ENCODE measurements at places on chromosomes 12 and 14. TPM values are rescaled to one million over a fixed set of nuclear protein-coding genes. Genes with fewer than 3 reads are reported as not detected.
A peak's percentile ranks its signal among the peaks of the same experiment; 100 is the strongest.

RPGRIP1 gene
- total RNA-seq, result not detected

ZC2HC1C gene
- 2.4 TPM for total RNA-seq

SERPINA9 gene
- total RNA-seq, result not detected

ACAD10 gene
- total RNA-seq, result 12.6 TPM

RSRC2 gene
- total RNA-seq, result 62.0 TPM

MYF5 gene
- not detected for total RNA-seq

IFNG-AS1 gene
- not detected for total RNA-seq

C14orf180 gene
- not detected for total RNA-seq

DNA sequence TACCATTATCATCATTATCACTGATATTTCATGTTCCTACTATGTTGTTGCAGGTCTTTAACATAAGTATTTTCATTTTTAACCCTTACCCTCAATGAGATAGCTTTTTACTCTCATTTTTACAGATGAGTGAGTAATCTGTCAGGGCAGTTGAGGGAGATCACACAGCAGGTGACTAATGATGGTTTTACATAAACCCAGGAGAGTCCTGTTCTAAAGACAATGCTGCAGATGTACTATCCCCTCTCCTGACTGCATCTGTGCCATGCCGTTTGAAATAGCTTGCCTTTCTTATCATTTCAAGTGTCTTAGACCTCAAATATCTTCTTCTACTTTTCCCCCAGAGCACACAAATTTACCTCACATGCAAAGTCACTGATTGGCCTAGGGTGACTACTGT is 1552.1 kb upstream of the SEL1L start:
- no peak for DNase-seq

- DNase-seq, result no peak
These were observed 107.0 kb downstream of the HECTD4 start for GRCh38 chr12:112275207-112275606.

DNA sequence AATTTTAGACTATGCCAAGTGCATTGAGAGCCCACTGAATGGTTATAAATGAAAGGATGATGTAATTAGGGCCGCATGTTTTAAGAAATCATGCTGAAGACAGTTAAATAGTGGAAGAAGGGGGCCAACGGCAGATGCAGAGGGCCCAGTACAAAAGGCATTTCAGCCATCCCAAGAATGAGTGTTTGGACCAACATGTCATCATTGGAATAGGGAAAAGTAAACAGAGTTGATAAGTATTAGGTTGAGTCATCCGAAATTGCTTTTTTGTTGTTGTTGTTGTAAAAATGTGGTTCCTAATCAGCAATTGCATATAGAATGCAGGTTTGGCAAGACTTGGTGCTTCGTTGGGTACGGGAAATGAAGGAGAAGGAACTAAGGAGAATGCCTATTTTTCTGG is 29.5 kb downstream of the BMP4 start:
- DNase-seq, result no peak

- DNase-seq, result no peak
These were observed 769.5 kb upstream of the NOVA1 start for GRCh38 chr14:27367345-27367744.

DNA sequence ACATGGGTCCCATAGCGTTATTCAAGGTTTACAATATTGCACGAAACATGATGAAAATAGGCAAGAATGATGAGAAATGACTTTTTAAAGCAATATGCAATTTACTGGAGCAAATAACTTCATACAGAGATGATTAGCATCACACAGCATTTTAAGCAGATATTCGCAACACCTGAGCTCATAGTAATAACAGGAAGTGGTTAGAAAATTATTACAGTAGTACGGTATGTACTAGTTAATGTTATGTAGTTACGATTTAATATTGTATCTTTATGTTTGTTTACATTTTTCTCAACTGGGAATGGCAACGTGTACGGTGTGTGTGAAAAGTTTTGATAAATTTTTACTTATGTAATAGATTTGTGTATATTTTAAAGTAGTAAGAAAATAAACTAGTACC is 102.6 kb downstream of the OSBPL8 start:
- no peak for DNase-seq

- no peak for DNase-seq
These were observed 5.1 kb downstream of the LMBR1L start for GRCh38 chr12:49105504-49106084.

DNA sequence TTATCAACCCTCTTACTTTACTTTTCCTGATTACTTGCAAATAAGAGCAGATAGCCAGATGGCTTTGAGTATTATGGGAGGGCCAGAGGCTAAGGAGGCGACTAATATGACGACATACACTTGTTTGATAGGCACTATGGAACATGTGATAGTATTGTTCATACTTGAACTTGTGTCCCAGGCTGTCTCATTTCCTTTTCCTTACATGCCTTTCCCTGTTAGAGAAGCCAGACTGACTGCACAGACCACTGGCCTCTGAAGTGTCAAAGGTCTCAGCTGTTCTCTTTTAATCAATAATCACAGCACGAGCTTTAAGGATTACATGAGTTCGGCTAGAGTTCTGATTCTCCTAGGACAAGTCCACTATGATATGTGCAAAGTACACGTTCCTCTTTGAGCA is 326.0 kb downstream of the PRKD1 start:
- DNase-seq, result no peak

DNA sequence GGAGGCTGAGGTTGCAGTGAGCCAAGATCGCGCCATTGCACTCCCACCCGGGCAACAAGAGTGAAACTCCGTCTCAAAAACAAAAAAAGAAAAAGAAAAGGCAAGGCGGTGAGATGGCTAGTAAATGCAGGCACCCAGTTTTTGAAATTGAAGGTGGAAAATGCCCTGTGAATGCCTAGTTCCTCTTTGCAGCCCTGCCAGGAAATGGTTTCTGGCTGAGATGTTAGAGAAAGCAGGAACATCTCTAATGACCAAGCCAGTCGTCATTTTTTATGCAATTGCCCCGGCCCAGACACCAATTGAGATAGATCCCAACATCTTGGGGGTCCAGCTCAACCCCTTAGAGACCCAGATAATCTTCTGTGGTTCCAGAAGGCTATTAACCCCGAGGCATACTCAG is 17.0 kb downstream of the SLC8A3 start:
- DNase-seq, result no peak

DNA sequence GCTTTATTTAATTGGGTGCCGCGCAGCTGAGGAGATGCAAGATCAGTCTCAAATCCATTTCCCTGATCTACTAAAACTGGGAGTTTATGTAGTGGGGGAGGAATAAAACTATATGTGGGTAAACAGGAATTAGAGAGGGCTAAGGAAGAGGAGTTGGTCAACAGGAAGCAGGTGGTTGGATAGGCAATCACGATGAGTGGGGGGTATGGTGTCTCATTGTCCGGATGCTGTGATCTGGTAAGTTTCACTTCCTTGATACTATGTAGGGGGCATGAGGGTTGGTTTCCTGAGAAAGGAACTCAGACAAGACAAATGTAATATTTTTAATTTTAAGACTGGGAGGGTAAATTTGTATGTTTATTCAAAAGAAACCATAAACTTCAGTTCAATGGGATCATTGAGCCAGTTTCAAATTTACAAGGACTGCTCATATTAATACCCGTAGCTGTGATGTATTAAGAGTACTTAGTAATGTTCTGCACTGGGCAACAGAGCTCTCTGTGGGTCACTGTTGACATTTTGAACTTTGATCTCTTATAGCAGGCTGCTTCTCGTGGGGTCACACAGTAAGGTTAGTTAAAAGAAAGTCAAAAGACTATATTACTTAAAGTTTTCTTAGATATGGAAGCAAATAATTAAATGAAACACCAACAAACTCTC is 786.2 kb upstream of the FBXO33 start:
- no peak for DNase-seq

GRCh38 chr14:98120831-98121464 is 1151.0 kb downstream of the BCL11B start:
- no peak for DNase-seq

GRCh38 chr12:25896981-25897380 is 61.5 kb upstream of the RASSF8 start:
- DNase-seq, result no peak

- DNase-seq, result peak; percentile 5
These were observed 4.9 kb upstream of the ASPG start for GRCh38 chr14:104080376-104081260.

- no peak for DNase-seq
These were observed 33.1 kb upstream of the COL2A1 start for GRCh38 chr12:48037267-48037915.

DNA sequence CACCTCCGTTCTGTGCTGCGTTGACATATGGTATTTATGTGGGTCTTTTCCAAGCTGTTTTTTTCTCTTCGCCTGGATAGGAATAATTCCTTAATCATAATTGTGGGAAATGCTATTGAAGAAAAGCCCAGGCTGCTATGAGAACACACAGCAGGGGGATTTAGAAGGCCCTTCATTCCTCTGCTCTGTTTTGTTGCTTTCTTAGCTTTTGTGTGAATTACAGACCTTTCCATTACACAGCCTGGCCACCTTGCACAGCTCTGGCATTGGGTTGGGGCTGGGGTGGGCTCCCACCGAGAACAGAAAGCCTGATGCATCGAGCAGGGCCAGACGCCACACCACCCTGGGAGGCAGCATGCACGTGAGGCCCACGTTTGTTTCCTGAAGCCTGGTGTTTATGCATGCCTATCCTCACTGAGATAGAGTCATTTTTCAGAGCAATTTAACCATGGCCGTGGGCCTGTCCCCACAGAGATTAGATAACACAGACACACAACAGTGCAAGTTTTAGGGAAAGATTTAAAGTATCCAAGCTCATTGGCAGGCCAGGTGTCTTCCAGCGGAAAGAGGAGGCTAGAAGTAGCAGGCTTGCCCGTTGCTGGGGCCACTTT is 287.6 kb upstream of the PWP1 start:
- DNase-seq, result no peak
